ENCODE measurements at places on chromosomes 3 and 15. TPM values are rescaled to one million over a fixed set of nuclear protein-coding genes. Genes with fewer than 3 reads are reported as not detected.

Gene KCNMB3
- 7.4 TPM for total RNA-seq

DNA sequence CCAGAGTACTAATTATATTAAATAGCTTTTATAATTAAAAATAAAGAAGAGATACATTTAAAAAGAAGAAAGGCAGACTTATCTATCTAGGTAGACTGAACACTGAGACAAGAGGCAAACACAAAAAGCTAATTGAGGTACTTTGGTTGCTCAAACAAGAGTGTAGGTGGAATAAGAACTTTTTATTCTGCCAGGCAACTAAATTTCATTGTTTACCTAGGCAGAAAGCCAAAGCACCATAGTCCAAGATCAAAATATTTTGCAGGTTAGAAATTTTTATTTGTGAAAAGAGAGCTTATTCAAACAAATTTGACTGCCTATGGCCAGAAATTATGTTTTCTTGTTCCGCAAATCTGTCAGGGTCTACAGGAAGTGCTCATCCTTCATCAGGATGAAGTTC lies 499.6 kb upstream of the GBE1 start:
- DNase-seq, result no peak

Gene RTP3
- not detected for total RNA-seq

Gene MB21D2
- 4.5 TPM for total RNA-seq

Gene ABHD5
- 19.9 TPM for total RNA-seq

Gene SPRED1
- 16.5 TPM for total RNA-seq

- no peak for DNase-seq
These were observed 56.3 kb upstream of the ITGA11 start for GRCh38 chr15:68488290-68488689.

GRCh38 chr15:42285034-42285433 lies 11.8 kb upstream of the TMEM87A start:
- DNase-seq, result no peak

- no peak for DNase-seq
These were observed 49.5 kb downstream of the CD86 start for GRCh38 chr3:122104515-122105194.

Gene UCN2
- total RNA-seq, result 2.8 TPM

Gene AMIGO3
- not detected for total RNA-seq

Gene ABTB1
- 39.1 TPM for total RNA-seq

Gene GOLGA6B
- 0.22 TPM for total RNA-seq

Gene SIDT1
- 3.3 TPM for total RNA-seq

Gene IGDCC3
- total RNA-seq, result 0.22 TPM

Gene AGTR1
- not detected for total RNA-seq

DNA sequence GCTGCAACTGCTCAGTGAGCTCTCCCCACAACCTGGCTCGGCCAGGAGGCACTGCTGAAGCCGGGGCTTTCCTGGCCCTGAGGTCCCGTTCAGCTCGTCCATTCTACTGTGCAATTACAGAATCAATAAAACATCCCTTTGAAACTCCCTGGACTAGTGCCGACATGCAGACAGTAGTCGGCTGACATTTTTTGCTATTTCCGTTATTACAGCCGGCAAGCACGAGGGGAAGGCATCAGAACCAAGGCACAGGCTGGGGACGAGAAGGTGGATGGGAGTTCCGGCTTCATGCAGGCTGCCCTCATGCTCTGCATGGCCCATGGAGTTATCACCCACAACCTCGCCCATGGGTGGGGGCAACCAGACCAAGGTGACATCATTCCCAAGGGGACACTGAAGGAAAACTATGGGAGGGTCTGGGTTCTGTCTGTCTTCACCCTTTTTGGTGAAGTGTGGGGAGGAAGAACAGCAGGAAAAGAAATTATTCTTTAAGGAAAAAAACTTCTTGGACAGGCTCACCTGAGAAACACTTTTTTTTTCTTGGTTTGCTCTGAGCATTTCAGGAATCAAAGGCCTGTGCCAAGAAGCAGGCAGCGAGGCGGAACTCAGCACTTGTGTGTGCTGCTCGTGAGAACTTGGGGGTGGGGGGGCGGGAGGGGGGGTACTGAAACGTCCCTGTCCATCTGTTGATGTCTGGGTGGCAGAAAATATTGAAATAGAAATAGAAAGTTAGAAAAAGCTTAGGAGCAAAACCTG lies 154.5 kb downstream of the FOXP1 start:
- no peak for DNase-seq

Gene DAZL
- not detected for total RNA-seq

DNA sequence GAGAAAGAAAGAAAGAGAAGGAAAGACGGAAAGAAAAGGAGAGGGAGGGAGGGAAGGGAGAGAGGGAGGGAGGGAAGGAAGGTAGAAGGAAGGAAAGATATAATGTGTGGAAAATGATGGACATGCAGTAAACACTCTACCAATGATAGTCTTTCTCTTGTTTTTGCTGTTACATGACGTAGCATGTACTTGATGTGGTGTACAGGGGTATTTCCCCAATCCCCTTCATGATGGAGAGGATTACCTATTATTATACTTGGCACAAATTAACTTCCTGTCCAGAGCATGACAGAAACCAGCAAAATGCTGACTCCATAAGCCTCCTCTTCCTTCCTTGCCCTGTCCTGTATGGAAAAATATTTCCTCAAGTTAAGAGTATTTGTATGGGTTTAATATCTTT lies 124.4 kb downstream of the B3GALNT1 start:
- DNase-seq, result no peak

Gene SLC24A5
- not detected for total RNA-seq

- DNase-seq, result no peak
These were observed 83.3 kb downstream of the EDEM1 start for GRCh38 chr3:5270666-5271371.

Gene PLCB2
- total RNA-seq, result 1.6 TPM

Gene TRH
- not detected for total RNA-seq

GRCh38 chr3:183815951-183816475 lies 9.4 kb downstream of the MAP6D1 start:
- DNase-seq, result no peak

DNA sequence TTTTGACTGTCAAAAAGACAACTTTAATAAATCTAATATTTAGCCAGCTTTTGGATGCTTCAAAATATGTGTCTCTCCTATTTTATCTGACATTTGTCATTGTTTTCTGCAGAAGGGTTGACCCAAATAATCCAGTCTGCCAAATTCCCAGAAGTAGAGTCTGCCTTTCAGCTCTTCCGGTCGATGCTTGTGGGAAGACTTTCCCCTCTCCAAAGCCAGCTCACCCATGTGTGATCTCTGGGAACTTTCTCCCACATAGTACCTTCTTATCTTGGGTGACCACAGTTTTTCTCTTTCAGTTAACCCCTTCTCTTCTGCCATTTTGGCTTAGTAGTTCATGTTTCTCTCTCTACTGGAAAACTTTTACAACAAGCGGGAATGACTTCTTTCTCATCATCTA lies 94.1 kb downstream of the ASB7 start:
- no peak for DNase-seq

Gene CORO2B
- total RNA-seq, result 0.53 TPM

- no peak for DNase-seq
These were observed 60.9 kb upstream of the ATP11B start for GRCh38 chr3:182732232-182733015.

DNA sequence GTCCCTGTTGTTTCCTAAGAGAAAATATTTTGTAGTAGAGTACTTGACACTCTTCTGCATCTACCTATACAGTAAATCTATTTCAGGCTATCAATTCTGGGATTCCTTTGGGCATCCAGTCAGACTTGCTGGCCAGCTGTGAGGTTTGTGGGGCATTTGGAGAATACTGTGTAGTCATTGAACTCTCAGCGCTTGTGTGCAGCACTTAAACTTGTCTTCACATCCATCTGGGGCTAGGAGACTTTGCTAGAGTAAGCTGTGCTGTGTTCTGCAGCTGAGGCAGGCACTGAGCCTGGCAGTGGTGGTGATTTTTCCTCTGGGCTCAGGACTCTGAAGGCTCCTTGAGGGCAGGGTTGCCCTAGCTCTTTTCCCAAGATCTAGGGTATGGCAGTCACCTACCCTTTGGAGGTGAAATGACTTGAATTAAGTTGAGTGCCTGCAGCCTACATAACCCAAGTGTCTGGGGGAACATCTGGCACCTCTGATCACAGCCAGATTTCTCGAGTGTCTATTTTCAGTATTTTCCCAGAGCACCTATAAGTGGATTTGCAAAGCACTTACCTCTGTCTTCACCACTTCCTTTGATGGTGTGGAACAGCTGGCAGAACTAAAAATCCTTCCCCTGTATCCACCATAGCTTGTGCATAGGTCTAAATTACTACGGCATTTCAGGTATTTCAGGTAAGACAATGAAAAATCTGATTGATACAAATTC lies 19.3 kb downstream of the CLSTN2 start:
- DNase-seq, result no peak

GRCh38 chr15:49154799-49155109 lies 645 bp downstream of the COPS2 start:
- no peak for DNase-seq

GRCh38 chr15:81074773-81075172 lies 59.3 kb upstream of the CFAP161 start:
- no peak for DNase-seq

Gene ATP1B3
- total RNA-seq, result 69.7 TPM

Gene CSPG4
- total RNA-seq, result 2.6 TPM

DNA sequence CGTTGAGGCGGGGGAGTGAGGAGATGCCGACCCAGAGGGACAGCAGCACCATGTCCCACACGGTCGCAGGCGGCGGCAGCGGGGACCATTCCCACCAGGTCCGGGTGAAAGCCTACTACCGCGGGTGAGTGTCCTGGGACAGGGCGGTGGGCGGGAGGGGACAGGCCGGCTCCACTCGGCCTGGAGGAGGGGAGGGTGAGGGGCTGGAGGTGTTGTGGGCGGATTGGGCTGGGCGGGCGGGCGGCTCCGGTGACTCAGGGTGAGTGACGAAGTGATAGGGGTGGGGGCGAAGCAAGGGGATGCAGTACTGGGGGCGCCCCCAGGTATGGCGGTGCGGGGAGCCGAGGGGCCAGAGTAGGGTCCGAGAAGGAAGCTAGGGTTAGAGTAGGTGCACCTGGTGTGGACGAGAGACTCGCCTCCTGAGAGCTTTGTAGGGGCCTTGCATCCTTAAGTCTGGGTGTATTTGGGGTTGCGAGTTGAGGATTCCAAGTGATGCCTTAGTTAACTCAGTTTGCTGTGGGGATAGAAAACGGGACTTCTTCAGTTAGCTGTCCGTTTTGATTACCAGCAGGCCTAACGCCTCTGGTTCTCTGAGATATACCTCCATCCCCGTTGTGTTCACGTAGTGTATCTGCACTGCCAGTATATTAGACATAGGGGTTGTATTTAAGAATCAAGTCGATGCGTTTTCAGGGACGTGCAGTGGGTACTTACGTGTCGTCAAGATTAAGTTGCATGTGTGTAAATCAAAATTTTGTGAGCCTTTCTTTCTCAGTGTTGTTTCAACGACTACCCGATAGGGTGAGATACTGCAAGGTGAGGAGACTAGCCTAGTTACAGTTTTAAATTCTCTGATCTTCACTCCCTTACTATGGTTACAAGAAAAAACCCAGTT lies 670 bp downstream of the PRKCI start:
- DNase-seq, result no peak

- no peak for DNase-seq
These were observed 92.0 kb downstream of the PDE8A start for GRCh38 chr15:85073556-85074194.

Gene NPAP1
- not detected for total RNA-seq

DNA sequence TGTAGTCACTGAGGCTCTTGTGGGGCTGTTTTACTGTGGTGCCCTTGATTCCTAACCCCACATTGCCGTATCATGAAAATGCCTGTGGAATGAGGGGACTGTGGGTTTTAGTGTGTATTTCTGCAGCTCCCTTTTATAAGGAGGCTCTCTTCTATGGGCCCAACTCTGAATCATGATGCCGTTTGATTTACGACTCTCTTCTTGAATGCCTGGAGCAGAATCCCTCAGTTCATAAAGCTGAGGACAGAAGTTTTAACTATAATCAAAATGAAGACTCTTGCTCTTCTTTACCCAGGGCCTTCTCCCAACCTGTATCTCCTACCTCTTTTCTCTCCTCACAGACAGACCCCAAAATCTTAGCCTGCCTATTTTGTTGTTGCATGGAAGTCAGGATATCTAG lies 109.5 kb downstream of the RARB start:
- DNase-seq, result no peak

Gene CYP1A2
- total RNA-seq, result not detected

- DNase-seq, result no peak
These were observed 24.4 kb upstream of the RAB7A start for GRCh38 chr3:128701342-128702212.

Gene AHSG
- total RNA-seq, result not detected

- DNase-seq, result peak; percentile 50
These were observed 22.8 kb downstream of the EIF4E3 start for GRCh38 chr3:71702131-71703024.

DNA sequence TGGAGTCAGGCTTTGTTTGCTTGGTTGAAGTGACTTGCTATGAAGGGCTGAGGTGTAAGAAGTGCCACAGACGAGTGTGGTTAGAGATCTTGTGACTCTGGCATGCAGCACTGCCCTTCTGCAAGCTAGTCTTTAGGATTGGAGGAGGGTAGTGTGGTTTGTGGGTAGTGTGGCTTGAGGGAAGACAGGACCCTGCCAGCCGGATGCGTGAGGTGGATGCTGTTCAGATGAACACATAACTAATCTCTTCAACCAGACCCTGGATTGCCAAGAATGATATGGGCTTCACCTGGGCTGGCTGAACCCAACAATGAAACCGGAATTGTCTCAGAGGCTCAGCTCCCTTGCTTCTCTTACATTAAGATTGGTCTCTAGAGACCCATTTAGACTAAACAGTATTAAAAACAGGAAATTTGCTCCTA lies 32.7 kb downstream of the STARD9 start:
- no peak for DNase-seq

DNA sequence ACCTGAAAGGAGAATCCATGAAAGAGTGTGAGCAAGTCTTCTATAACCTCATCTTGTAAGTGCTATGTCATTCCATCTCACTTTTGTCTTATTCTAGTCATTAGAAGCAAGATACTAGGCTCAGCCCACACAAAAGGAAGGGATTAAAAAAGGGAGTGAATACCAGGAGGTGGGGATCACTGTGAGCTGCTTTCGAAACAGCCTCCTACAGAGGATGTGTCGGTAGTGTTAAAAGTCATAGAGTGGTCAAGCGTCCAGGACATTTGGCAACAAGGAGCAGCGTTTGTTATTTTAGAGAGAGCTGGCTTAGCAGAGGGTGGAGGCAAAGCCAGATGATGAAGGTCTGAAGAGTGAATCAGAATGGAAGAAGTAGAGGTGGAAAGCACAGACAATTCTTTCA lies 11.7 kb upstream of the ZNF148 start:
- no peak for DNase-seq

Gene POTEB
- total RNA-seq, result not detected

Gene OR4F15
- total RNA-seq, result not detected

Gene INSYN1
- not detected for total RNA-seq

Gene SLC15A2
- total RNA-seq, result 2.8 TPM

DNA sequence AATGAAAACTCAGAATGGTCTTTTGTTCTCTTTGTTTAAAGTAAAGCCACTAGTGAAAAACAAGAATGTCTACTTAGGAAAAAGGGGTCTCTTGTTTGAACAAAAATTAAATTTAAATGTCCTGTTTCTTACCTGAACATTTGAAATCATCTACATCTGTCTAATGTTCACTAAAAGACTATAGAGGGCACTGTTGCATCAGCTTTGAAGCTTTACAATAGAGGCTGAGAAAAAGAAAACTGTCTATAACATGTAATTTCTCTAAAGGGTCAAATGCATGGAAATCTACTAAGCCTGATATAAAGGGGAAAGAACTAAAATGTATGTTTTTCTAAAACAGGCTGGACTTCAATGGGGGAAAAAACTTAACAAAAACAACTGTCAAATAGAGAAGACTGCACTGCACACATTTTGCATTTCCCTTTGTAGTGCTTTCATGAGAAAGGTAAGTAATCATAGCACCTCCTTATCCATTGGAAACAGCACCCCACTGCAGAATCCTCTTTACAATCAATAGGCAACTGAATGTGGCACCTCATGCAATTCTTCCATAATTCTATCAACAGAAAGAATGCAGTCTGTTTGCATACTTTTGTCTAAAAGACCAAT lies 26.3 kb downstream of the DPH6 start:
- DNase-seq, result no peak

Gene RHOV
- total RNA-seq, result 4.1 TPM

Data from PC-9 (cell line).